ENCODE measurements at places on chromosomes 16 and 17.

GRCh38 chr17:80878876-80879722, 112.5 kb upstream of the CHMP6 start:
- no peak for DNase-seq

DNA sequence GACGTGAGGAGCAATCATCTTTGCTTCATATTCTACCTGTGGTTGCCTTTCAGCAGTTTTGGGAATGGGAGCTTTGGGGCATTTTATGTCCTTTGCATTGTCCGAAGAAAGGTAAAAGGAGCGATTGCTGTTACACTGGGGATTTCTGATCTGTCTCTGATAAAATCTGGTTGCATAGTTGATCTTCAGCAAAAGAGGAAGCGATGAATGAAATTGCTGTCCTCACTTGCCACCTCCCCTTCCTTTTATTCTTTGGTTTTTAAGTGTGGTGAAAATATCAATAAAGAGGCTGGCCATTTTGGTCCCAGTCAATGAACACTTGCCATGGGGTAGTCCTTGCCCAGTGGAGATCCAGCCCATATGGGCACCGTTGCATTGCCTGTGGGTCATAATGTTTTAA, 236.8 kb downstream of the MSI2 start:
- no peak for DNase-seq

GRCh38 chr17:13099926-13100325, 82.1 kb upstream of the ELAC2 start:
- DNase-seq: no peak

GRCh38 chr16:72620348-72620747, 427.6 kb downstream of the ZFHX3 start:
- DNase-seq: no peak

- DNase-seq: no peak
Observed at GRCh38 chr17:39099663-39100286, 51.7 kb downstream of the PLXDC1 start.

DNA sequence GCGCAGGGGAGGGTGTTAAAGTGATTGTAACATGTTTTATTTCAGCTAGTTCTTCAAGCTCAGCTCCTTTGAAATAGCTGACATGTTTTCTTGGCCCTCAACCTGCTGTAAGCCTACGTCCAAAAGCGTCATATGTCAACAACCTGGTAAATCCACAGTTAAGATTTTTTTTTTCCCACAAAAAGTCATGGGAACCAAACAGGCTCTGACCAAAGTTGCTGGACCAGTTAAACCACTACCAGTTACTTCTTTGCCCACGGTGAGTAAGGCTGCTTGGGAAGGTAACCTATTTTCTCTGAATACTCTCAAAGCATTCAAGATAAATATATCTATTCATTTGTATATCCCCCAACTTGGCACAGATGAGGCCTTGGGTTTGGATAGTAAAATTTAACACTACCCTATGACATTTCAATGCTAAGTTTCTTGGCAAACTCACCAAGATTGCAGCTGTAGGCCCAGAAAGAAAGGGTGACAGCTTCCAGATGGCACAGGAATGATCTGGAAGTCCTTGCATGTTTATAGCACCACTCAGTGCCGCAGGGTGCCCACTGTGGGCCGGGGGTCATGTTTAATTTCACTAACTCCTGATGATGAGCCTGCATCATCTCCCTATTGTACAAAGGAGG, 166.2 kb downstream of the XYLT1 start:
- no peak for DNase-seq

- no peak for DNase-seq
Observed at GRCh38 chr17:74763565-74764387, 12.4 kb downstream of the NAT9 start.

DNA sequence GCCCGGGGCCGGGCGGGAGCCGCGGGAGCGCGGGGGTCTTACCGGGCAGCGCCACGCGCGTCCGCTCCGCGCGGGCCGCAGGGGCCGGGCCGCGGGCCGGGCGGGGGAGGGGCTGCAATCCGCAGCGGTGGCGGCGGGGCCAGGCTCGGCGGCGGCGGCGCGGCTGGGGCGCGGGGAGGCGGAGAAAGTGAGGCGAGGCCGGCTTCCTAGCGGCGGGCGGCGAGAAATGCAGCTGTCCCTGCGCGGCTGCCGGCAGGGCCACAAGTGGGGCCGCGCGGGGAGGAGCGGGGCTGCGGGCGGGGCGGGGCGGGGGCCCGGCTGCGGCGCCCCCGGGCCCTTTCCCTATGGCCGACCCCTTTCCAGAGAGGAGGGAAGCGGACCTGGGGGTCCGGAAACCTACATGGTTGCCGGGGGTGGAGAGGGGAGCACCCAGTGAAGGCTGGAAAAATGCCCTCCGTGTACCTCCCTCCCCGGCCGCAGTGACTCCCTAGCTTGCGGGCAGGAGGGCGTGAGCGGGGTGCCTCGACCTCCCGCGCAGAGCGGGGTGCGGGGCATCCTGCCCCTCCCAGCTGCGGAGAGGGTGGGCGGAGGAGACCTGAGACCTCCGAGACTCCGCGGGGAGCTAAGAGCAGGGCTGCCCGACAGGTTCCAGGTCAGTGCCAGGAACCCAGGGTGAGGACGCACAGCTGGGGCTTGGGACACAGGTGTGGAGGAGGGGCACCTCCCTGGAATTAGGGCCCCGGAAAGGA, at the start of gene CUEDC1:
Gene CUEDC1, minus strand, starts transcription at position 230 of the 749 bp plus-strand sequence. CDS start 69,848 bp downstream, outside the sequence.
- DNase-seq: peak; percentile 72

GRCh38 chr17:16044487-16044886, 44.9 kb downstream of the TTC19 start:
- DNase-seq: no peak

GRCh38 chr16:12324152-12324551, 347.6 kb downstream of the SNX29 start:
- no peak for DNase-seq

GRCh38 chr16:4360538-4361021, 9.5 kb upstream of the PAM16 start:
- no peak for DNase-seq

GRCh38 chr17:54270499-54270898, 447.8 kb downstream of the KIF2B start:
- DNase-seq: no peak

GRCh38 chr17:70539132-70539924, 370.0 kb downstream of the KCNJ2 start:
- no peak for DNase-seq

DNA sequence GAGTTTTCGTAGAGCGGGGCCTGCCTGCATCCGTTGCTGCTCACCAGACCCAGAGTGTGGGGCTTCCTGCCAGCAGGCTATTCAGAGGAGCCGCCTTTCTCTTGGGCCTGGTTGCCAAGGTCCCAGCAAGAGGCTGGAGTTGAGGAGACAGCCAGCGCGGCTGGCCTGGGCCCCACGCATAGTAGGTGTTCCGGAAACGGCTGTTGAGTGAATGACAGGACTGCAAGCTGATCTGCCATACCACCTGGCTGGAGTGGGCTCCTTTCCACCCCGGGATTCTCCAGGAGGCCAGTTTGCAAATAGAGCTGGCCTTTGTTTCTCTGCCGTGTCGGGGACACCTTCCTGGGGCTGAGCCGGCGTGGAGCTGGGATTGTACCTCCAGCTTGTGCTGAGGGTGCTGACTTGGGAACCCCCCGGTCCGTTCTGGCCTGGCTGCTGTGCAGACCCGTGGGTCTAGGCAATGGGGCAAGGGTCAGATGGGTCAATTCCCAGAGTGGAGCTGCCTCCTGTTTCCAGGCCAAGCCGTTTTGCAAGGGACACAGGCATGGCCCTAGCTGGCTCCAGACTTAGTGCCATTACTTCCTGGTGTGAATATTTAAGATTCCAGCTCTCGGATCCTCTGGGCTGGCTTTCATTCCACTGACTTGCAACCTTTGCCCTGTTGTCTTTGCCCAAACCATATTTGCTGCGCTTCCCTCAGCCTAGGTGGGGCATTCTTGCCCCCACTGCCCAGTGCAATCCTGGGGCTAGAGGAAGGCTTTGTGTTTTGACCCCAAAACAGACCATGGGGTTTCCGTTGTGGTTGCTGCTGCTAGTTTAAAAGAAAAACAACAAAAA, 68.8 kb downstream of the CMIP start:
- DNase-seq: no peak

DNA sequence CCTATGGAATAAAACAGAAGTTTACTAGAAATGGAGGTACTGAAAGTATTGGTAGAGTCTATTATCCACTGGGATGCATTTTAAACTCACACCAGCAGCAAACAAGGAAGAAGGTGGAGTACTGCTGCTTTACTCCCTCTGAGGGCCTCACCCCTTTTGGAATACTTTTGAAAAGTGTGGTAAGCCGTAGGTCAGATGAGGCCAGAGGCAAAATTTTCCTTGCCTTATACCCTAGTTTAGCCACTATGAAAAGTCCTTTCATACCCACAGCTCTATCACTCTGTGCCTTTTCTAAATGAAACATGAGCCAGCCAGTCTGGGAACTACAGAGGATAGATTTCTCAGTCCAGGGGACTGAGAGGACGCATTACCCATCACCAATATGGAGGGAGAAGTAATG, 14.0 kb downstream of the GDE1 start:
- DNase-seq: no peak

- peak; percentile 70 for DNase-seq
Observed at GRCh38 chr16:67169642-67170167, 633 bp upstream of the NOL3 start.

DNA sequence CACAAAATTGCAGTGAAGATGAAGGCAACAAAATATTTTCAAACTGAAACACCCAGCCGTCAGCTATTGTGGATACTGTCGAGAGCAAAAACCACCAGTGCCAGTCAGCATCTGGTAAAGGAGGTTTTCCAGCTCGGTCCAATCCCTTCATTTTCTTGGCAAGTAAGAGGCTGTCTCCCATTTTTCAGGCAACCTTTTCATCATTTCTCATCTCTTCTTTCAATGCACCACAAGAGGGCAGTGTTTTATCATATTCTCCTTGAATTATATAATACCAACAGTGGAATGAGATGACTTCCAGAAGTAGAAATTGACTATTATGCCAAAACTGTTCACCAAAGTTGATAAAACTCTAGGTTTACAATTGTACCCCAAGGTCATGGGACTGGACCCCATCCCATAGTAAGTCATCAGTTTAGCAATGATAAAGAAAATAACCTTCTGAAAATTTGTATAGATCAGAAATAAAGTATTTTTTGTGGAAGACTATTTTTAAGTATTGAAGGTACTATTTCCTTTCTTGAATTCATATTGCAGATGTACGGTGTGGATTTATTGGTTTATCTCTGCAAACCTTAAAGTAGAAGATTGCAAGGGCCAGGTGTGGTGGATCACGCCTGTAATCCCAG, 16.8 kb downstream of the NQO1 start:
- DNase-seq: peak; percentile 57

- DNase-seq: peak; percentile 46
Observed at GRCh38 chr16:85570735-85571562, 42.2 kb upstream of the GSE1 start.

DNA sequence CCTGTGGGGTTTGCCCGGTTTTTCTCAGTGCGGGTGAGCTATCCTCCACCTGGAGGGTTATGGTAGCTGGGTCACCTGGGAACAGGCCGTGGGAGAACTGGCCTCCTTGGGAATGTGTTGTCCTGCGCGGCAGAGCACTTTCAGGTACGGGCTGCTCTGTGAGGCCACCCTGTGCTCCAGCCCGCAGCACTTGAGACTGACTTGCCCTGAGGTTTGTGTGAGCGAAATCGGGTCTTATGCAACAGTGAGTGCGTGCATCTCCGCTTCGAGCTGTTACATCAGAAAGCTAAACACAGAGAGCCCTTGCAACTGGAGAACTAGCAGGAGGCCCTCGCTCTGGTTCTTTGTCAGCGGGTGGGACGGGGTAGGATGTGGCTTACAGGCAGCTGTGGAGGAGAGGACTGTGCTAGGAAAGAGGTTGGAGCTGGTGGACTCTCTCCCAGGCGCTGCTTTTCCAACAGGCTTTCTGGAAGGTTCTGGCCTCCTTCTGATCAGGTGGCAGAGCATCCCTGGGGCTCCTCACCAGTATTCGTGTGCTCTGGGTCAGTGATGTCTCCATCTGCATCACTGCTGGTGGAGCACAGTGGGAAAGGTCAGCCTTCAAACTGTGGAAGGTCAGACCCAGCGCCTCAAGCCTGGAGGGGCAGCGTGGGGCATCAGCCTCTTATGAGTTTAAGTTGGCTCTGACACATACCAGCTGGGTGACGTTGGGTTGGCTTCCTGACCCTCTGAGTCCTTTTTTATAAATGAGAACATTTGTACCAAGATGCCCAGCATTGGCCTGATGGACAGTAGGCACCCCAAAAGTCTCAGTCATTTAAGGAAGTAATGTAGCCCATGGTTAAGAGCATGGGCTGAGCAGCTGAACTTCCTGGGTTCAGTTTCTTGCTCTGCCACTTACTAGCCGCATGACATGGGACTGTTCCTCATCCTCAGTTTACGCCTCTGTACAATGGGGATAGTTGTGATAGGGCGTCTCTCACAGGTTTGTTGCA, 76.3 kb downstream of the KSR1 start:
- peak; percentile 41 for DNase-seq

DNA sequence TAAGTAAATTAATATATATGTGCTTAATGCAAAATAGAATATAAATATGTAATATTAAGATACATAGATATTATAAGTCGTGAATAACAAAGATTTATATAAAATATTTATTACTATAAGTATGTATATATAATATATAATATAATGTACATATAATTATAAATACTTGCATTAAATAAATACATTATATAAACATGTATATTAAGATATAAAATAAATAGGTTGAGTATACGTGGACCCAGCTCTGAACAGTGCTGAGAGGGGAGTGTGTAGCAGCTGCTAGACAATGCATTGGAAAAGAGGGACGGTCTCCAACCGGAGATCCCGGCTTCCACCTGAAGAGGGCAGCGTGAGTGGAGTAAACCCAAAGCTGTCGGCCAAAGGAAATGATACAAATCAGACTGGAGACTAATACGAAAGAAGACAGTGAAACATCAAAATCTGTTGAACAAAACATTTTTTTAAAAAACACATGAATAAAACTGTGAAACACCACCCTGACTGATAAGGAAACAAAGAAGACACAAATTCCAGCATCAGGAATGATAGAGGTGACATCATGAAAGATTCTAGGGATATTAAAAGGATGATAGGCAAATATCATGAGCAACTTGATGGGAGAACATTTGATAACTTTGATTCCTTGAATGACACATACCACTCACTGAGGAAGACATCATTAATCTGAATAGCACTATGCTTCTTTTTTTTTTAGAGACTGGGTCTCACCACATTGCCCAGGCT, 125.4 kb upstream of the CHMP6 start:
- DNase-seq: peak; percentile 86

DNA sequence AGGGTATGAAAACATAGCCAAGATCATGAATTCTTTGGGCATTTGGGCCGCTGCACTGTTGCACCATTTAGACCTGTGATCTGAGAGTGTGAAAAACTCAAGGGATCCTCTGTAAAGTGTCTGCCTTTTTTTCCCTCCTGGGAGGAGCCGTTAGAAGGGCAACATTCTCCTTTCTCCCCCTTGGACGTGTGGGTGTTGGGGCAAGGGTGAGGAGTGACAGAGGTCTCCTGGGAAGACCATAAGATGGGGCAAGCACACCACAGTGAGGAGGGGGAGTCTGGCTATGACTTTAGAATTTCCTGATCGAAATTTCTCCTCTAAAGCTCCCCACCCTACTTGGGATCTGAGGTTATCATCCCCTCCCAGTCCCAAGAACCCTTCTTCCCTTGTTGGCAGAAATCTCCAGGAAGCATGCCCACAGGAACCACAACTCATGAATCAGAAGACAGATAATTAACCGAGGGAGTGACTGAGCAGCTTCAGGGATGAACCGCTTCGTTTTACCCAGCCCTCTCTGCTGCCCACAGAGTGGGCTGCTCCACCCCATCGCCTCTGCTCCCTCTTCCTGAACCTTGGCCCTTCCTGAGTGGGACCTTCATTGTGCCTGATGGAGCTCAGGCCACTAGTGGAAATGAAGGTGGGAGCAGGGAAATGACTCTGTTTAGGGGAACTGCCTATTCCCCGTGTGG, 4.2 kb downstream of the ITGB3 start:
- DNase-seq: peak; percentile 5

GRCh38 chr16:71537643-71538042, 11.4 kb downstream of the CHST4 start:
- DNase-seq: peak; percentile 45
